ENCODE measurements at places on chromosomes 2 and 18.

DNA sequence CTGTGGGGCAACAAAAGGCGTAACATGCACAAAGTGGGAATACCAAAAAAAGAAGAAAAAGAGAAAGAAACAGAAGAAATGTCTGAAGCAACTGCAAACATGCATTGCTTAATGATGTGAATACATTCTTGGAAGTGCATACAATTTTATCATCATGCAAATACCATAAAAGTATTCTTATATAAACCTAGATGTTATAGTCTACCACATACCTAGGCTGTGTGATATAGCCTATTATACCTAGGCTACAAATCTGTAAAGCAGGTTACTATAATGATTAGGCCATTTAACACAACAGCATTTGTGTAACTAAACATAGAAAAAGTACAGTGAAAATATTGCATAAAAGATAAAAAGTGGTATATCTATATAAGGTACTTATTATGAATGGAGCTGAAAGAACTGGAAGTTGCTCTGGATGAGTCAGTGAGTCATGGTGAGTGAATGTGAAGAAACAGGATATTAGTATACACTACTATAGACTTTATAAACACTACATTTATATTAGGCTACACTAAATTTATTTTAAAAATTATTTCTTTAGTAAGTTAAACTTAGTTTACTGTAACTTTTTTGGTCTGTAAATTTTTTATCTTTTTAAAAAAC, 319.4 kb upstream of the KCNH7 start:
- DNase-seq = no peak

- no peak for DNase-seq
Observed at GRCh38 chr2:227473806-227474205, 1.9 kb downstream of the AGFG1 start.

GRCh38 chr2:31208240-31208639, 9.1 kb downstream of the CAPN14 start:
- no peak for DNase-seq

GRCh38 chr2:239064891-239065290, 217.0 kb downstream of the TWIST2 start:
- no peak for DNase-seq

DNA sequence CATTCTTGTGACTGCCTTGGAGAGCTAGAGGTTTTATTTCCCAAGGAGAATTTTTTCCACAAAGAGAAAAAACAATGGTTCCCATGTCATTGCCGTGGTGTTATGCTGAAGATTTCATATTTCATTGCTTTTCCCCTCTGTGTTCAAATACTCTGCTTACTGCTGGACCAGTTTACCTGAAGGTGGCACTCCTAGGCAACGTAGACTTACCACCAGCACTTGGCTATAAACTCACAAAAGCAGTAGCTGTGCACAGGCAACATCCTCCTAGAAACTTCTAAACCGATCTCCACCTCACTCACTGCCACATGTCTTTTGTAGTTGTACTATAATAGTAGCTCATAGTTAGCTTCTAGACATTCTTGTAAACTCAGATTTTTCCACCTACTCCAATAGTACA, 1319.7 kb upstream of the CRIM1 start:
- DNase-seq = no peak

GRCh38 chr18:76613053-76613754, 118.2 kb upstream of the ZNF516 start:
- DNase-seq = no peak

GRCh38 chr2:231920795-231921194, 5.4 kb downstream of the NPPC start:
- no peak for DNase-seq

GRCh38 chr2:74714691-74715080, 60.6 kb downstream of the SEMA4F start:
- DNase-seq = no peak
